Activated naive CD4-positive, alpha-beta T cell (primary cell): ENCODE measurements at places on chromosomes 2 and 18.

DNA sequence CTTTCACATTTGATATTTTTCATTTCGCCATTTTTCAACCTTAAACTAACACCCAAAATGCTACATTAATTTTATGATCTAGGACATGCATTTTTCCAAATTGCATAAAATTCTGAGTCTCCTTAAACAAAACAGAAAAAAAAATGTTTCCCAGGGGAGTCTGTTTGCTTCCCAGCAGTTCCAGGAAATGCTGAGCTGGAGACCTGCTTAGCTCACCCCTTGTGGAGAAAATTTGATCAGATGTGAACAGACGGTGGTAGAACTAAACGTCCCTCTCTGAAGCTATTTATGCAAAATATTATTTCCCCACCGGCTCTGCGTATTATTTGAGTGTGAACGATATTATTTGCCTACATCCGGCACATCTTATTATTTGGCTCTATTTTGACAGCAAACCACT, 74.9 kb upstream of the AGAP1 start:
- no peak for DNase-seq

GRCh38 chr2:8307606-8308180, 374.2 kb upstream of the ID2 start:
- no peak for DNase-seq

DNA sequence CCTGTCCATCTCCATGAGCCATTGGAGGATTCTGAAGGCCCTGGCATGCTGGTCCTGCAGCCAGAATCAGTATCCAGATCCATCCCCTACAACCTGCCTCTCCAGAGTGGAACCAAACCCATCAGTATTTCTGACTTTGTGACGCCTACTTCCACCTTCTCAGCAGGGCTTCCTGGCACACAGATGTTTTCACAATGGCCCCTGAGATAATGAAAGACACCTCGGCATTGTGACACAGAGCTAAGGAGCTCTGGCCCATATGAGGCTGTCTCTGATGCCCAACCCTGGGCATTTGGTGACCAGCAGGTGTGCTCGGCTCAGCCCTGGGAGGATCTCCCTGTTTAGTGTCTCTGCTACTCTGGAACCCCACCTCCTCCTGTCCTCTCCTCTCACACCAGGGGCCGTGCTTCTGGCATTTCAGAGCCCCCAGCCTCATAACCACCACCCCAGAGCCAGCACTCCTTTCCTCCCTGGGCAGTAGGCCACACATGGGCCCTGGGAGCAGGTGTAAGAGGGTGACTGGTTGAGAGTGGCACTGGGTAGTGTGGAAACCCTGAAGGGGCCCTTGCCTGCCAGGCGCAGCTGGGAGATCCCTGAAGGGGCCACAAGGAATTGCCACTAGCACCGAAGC, 38.2 kb downstream of the FOSL2 start:
- DNase-seq = no peak

- no peak for DNase-seq
Measured at GRCh38 chr2:216664593-216665034, 30.7 kb downstream of the IGFBP5 start.

- no peak for DNase-seq
Measured at GRCh38 chr2:136796339-136796738, 31.0 kb downstream of the THSD7B start.

GRCh38 chr2:179031731-179032408, 18.1 kb downstream of the CCDC141 start:
- DNase-seq = no peak

GRCh38 chr2:84838434-84839145, 42.3 kb downstream of the TRABD2A start:
- no peak for DNase-seq

DNA sequence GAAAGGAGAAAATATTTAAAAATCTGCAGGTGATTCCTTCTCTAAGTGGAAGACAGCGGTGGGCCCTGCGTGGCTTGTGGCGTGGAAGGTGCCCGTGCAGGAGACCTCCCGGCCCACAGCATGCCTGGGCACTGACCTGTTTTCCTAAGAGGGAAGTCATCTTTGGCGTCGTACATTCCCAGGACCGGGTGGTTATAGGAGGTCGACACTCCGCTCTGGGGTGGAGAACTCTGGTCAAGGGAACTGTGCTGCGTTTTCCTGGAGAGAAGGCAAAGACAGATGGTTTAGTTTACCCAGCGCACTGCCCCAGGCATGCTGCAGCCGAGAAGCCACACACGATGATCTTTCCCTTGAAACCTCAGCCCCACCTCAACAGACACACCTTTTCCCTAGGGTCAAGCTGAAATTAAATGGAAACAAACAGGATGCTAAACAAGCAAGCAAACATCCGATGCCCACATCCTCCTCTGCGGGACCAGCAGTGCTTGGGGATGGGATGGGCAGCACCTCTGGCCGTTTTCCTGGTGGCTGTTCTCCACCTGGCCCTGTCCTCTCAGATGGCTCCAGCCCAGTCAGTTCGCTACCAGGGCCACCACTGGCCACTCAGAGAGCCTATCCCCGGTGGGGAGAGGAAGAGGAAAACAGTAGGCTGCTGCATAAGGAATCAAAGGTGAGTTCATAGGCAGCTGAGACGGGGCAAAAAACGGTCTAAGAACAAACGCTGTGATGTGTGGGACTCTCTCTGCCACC, 244.1 kb downstream of the HDAC4 start:
- DNase-seq = no peak

- no peak for DNase-seq
Measured at GRCh38 chr18:8785261-8785660, 79.9 kb downstream of the MTCL1 start.

- no peak for DNase-seq
Measured at GRCh38 chr2:16063955-16064633, 123.7 kb downstream of the MYCN start.

DNA sequence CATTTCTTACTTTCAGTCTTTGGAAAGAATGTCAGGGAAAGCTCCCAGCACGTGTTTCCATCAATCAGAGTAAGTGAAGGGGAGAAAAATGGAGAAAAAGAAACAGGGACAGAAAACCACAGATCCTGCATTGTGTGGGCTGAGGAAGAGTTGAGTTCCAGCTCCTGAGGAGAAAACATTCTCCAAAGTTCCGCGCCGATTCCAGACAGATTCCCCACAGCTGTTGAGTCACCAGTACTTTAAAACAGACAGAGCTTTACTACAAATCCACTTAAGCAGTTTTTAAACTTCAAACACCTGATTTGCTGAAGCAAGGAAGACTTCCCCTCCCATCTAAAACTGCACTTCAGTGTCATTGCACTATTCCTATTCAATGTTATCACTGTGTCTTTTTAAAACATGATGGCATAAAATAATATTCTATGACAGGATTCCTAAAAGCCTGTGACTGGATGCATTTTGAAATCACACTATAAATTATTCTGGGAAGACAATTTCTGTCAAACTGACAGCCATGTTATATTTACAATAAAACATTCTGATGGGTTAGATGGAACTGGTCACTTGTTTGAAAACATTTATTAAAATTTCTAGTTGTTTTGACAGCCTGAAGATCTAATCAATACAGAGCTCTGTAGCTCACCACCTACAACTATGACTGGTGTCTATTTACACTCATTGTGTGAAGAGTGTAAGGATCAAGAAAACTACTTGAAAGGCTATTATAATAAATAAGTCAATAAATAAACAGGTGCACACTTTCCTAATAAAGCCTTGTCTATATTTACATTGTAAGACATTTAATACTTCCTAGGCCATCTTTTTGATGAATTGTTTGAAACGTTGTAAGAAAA, 40.9 kb downstream of the TCF4 start:
- no peak for DNase-seq

GRCh38 chr2:147463881-147464520, 380.8 kb upstream of the ACVR2A start:
- DNase-seq = no peak

DNA sequence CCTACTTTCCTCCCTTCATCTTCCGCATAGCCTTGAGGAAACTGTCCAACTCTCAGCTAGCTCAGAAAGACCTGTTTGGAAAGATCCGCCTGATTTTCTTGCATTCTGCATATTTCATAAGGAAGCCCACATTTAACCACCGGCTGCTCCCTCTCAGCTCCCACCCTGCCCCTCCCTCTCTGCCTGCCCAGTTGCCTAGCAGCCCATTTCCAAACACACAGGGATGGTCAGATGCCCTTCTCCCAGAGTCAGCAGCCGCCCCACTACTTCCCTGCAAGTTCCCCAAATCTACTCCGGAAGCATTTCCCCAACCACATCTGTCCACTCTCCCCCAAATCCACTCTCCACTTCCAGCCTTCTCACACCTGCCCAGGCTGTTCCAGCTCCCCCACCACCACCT, 96.0 kb downstream of the TNS1 start:
- no peak for DNase-seq

DNA sequence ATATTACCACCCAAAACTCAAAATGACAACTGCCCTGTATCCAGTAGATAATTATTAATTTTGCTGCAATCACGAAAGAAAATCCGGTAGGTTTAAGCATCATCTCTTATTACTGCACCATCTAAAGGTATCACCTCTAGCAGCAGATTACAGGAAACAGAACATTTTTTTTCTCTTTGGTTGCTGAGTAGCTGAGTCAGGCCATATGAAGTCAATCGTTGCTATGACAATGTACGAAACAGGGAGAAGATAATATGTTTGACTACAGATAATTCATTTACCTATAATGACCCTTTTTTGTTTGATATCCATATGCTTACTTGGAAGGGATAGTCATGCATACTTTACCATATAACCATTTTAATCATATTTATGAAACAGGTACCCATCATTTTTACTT, 831.6 kb upstream of the CHAC2 start:
- DNase-seq = no peak
